ENCODE measurements at places on chromosomes 6 and 20.

GRCh38 chr6:145551164-145551563 lies 184.2 kb downstream of the EPM2A start:
- no peak for DNase-seq

- no peak for DNase-seq
Measured at GRCh38 chr20:39829661-39830060, 859.4 kb downstream of the MAFB start.

DNA sequence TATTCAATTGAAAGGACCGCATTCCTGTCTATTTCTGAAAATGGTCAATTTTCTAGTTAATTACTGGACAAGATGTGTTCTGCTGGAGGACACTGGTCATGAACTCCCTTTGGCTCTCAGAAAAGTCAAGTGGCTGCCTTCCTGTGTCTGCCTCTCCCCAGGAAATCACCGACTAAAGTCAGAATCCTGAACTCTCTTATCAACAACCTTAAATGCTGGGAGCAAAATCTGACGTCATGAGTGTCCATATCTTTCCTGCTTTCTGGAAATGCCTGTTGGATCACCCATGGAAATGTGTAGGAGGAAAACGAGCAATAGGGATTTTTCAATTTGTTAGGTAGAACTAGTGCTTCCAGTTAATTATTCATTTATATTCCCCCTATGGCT lies 53.5 kb upstream of the PLCB1 start:
- DNase-seq: no peak

DNA sequence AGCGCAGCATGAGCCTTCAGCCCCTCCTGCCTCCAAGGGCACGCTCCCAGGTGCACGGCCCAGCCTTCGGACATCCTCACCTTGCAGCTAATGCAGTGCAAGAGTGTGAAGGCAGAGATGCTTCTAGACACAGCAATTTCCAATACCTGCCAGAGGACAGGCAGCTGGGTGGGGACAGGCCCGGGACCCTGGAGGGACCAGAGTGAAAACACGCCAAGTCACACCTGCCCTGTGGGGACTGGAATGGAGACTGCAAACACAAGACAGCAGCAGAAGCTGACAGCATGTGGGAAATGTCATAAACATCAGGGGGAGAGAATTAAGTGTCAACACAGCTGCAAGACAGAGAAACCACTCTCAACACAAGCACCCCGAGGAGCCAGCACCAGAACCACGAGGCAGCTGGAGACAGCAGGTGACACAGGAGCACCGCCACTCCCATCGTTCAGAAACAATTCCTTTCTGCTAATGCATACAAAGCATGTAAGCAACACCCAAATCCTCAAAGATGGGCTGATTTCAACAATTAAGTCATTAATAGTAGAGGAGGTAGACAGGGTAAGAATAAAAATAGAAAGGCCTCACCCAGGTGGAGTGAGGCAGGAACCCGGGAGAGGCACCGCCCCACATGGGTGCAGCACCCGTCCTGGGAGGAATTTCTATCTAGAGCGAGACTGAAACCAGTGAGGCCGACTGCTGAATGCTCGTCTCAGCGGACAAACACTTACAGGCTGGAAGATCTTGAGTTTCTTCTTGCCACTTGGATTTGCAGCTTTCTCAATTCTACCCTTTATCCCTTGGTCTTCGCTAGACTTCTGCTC lies 17.1 kb downstream of the DIDO1 start:
- no peak for DNase-seq

- DNase-seq: no peak
Measured at GRCh38 chr20:3223651-3223993, 14.3 kb downstream of the ITPA start.

DNA sequence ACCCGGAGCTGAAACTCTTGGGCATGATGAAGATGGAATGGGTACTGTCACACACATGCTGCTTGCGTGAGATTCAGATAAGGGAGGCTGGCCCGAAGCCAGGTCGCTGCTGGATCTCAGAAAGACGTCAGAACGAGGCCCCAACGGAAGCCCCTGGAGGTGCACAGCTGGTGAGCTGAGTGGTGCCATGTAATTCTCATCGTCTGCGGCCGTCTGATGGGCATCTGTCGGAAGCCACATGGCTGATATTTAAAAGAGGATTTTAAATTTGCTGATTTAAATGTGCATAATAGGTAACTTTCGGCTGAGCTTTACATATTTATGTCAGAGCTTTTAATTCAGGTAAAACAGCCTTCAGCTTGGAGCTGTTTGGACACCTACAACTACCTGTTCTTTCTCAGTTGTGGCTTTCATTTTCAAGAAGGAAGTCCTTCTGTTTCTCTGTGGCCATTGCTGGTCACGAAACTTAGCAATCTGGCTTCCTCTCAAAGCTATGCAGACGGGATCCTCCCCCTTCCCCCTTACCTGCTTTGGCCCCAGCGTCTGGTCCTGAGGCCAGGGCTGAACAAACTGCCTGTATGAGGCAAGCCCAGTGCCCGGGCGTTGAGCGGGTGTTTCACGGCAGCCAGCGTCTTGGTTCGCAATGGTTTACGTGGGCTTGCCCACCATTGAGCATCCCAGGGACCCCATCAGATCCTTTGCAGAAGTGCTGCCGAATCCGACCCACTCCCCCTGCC lies 9.2 kb downstream of the SLCO4A1 start:
- peak; percentile 53 for DNase-seq

DNA sequence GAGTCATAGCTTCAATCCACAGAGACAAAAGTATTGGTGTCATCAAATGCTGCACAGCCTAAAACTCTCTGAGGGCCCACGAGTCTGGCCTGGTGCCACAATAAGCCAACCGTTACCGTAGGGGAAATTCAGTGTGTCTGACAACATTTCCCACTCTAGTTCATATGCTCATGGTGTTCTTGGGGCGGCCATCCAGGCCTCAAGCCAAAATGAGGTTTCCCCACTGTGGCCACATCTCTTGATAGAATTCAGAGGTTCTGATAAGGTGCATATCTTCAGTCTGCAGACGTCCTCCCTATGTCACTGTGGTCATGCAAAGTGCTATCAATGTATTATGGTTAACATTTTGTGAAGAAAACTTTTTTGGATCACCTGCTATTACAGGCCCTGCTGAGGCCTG lies 627.7 kb downstream of the QKI start:
- DNase-seq: no peak

- no peak for DNase-seq
Measured at GRCh38 chr20:56454754-56455153, 13.7 kb upstream of the RTF2 start.

DNA sequence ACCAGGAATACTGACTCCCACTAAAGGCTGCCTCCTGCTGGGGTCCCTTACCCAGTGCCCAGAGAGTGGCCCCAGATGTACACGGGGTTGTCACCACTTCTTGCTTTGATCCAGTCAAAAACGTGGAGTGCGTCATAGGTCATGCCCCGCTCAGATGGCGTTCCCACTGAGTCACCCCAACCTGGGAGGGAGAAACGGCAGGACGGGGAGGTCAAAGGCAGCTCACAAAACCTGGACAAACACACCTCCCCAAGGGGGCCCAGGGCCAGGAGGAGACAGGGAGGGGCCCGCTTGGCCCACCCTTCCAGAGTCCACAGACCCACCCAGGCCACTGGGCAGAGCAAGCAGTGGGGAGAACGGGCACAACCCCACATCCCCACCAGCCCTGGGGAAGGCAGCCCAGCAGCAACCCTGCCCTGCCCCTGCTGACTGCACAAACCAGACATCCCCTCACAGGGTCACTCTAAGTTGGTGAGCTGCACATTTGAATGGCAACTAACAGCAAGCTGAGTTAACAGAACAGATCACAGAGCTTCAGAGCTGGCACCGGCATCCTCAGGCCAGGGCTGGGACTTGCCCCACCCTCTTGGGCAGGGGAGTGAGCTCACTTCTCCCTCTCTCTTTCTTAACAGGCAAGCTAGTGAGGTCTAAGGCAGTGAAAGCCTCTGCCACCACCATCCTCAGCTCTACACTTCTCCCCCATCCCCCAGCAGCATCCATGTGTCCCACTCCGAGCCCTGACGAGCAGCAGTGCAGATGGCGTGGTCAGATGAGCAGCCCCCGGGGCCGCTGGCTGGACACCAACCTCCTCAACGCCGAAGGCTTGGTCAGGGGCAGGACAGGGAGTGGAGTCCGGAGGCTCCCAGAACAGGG lies 61.7 kb downstream of the PYGB start:
- DNase-seq: no peak

- DNase-seq: no peak
Measured at GRCh38 chr6:63573899-63574553, 1.7 kb downstream of the LOC128125822 start.

- no peak for DNase-seq
Measured at GRCh38 chr6:106247293-106247692, 78.3 kb downstream of the ATG5 start.

GRCh38 chr6:33923857-33924514 lies 120.2 kb upstream of the MLN start:
- no peak for DNase-seq

- no peak for DNase-seq
Measured at GRCh38 chr6:90127595-90127994, 169.0 kb downstream of the BACH2 start.

- DNase-seq: no peak
Measured at GRCh38 chr6:5667737-5668136, 339.0 kb downstream of the NRN1 start.

- no peak for DNase-seq
Measured at GRCh38 chr20:34953960-34954359, 1.6 kb downstream of the GSS start.

DNA sequence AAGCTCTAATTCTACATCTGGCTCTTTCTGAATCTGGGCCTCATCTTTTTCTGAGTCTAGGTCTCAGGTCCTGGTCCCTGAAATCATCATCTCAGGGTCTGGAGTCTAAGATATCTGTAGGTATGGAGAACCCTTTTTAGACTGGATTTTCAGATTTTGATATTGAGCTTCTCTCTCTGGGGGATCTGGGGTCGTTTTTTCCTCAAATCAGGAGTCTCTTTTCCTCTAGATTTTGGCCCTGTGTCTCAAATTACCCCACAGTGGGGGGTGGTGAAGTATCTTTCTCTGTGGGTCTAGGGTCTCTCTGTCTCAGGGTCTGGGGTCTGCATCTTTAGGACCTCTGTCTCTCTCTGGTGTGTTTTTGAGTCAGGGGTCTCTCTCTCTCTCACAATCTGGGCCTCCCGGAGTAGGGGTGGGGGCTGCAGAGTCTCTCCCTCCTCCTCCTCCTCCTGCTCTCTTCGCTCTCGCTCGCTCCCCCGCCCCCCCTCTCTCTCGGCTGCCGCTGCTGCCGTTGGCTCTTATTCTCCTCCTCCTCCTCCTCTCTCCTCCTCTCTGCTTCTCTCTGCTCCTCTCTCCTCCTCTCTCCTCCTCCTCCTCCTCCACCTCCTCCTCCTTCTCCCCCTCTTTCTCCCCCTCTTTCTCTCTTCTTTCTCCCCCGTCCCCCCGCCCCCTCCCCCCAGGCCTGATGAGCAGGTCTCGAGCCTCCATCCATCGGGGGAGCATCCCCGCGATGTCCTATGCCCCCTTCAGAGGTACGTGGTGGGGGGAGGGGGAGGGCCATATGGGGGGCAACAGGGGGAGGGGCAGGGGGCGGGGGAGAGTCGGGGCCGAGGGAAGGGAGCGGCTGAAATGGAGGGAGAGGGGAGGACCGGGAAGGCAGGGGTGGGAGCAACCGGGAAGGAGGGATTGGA lies at the start of gene SYNGAP1:
SYNGAP1 (plus strand) TSS at position 486 of the 911 bp plus-strand sequence; CDS start at position 686, 200 bp downstream.
- peak; percentile 35 for DNase-seq

DNA sequence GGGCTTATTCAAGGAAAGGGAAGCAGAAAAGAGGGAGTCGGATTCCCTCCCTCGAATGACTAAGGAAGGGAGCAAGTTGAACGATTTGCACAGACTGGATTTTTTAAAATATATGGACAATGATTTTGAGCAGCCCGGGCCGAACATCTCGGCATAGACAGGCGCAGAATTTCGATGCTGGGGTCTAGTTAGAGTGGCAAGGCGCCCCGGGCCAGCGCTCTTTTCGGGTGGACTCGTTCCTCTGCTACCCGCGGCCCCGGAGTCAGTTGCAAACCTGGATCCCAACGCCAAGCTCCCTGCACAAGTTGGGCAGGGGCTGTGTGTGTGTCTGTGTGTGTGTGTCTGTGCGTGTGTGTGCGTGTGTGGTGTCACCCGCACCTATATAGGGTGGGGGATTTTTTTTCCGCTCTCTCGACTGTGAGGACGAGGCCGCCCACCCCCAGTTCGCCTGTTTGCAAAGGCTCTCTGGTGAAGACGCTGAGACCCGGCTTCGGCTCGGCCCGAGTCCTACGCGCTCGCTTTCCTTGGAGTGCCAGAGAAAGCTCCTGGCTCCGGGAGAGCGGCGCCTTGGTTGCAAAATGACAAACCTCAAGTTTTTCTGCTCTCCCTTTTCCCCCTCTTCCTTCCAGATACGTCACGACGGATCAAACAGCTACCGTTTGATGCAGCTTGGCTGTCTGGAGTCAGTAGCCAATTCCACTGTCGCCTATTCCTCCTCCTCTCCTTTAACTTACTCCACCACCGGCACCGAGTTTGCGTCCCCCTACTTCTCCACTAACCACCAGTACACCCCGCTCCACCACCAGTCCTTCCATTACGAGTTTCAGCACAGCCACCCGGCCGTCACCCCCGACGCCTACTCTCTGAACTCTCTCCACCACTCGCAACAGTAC lies 1.4 kb downstream of the TFAP2D start:
- DNase-seq: no peak

DNA sequence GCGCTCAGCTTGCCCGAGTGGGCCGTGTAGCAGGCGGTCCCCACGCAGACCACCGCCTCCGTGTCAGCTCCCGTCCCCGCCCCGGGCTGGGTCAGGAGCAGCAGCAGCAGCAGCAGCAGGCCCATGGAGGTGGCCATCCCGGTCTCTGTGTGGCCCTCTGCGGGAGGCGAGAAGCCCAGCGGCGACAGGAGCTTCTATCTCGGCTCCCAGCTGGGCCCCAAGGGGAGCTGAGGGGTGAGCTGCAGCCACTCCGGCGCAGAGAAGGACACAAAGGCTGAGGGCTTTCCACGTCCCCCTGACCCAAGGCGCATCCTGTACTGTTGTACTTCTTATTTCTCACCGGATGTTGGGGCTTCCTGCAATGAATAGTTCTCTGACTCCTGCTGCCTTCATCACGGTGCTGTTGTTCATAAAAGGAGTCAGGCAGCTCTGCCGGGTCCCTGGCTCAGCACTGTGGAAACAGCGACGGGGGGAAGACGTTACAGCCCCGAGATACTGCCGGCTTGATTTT lies at the start of gene CD93:
CD93 (minus strand) TSS at position 269 of the 511 bp plus-strand sequence; CDS start at position 137, 132 bp downstream.
- no peak for DNase-seq

- no peak for DNase-seq
Measured at GRCh38 chr6:113287396-113287795, 569.7 kb upstream of the MARCKS start.

DNA sequence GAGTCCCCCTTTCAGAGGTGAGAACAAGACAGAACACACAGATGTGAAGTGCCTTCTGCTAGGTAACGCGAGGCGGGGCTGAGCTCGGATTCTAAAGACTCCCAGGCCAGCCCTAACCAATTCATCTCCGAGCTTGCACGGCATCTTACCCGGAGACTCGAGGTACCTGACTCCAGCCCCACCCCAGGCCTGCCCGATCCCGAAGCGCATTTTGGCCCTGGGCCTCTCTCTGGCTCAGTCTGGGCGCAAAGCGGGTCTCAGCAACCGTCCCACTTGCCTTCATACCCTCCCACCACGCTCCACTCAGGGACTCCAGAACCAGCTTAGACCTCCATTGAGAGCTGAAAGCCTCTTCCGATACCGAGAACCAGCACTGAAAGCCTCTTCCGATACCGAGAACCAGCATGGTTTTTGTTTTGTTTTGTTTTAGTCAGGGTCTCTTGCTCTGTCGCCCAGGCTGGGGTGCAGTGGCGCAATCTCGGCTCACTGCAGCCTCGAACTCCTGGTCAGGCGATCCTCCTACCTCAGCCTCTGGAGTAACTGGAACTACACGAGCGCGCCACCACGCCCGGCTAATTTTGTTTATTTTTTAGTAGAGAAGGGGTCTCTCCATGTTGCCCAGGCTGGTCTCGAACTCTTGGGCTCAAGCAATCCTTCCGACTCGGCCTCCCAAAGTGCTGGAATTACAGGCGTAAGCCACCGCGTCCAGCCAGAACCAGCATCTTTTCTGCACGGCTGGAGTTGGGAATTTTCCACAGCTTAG lies 557 bp upstream of the DYNLRB1 start:
- DNase-seq: peak; percentile 48
